CD8-positive, alpha-beta memory T cell (primary cell): ENCODE measurements at places on chromosomes 13 and 19. TPM values are rescaled to one million over a fixed set of nuclear protein-coding genes. Genes with fewer than 3 reads are reported as not detected.

- no peak for DNase-seq
These were observed 21.8 kb upstream of the PLEKHF1 start for GRCh38 chr19:29643361-29643935.

GRCh38 chr19:49837425-49837824, 13.5 kb upstream of the PTOV1 start:
- no peak for DNase-seq

GRCh38 chr13:30216111-30216510, 91.2 kb downstream of the KATNAL1 start:
- DNase-seq = no peak

DNA sequence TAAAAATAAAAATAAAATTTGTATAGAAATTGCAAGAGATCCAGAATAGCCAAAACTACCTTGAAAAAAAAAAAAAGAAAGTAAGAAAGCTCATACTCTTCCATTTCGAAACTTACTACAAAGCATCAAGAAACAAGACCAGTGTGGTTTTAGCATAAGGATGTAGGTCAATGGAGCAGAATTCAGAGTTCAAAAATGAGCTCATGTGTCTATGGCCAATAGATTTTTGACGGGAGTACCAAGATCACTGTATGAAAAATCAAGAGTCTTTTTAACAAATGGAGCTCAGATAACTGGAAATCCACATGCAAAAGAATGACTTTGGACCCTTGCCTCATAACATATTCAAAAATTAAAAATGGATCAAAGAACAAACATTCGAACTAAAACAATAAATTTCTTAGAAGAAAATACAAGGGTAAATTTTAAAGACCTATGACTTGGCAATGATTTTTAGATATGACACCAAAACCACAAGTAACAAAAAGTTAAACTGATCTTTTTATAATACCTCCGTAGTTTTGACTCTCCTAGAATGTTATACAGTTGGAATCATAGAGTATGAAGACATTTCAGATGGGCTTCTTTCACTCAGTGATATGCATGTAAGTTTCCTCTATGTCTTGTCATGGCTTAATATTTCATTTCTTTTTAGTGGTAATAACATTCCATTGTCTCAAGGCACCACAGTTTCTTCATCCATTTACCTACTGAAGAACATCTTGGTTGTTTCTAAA, 43.2 kb downstream of the KLF12 start:
- no peak for DNase-seq

DNA sequence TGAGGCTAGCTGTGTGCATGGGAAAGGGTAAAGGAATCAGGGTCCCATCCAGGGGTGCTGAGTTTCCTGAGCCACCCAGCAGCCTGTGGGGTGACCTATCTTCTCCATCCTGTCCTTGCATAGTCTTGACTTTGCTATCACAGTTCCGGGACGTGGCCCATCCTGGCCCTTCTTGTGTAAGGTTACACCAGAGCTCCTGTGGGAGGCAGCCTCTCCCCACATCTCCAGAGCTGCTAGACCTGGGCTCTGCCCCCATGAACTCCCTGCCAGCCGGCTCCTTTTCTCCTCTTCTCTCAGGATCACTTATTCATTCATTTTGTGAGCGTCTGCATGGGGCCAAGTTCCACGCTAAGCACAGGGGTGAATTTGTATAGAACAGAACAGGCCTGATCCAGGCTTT, 238.9 kb downstream of the TSHZ3 start:
- DNase-seq = no peak

Gene SCN1B
- 1.3 TPM for polyA plus RNA-seq

Gene IFNL1
- polyA plus RNA-seq = 4.6 TPM

Gene ATP8B3
- polyA plus RNA-seq = 2.4 TPM

Gene WDR88
- 0.25 TPM for polyA plus RNA-seq

Gene EID2B
- 8.5 TPM for polyA plus RNA-seq
